ENCODE measurements at places on chromosomes 5 and 9. TPM values are rescaled to one million over a fixed set of nuclear protein-coding genes. Genes with fewer than 3 reads are reported as not detected.

Gene CAMK2A
- 39.5 TPM for polyA plus RNA-seq

Gene MPDZ
- 21.8 TPM for polyA plus RNA-seq

Gene SURF2
- 15.7 TPM for polyA plus RNA-seq

Gene NMRK1
- polyA plus RNA-seq: 24.6 TPM

Gene PTPDC1
- 7.3 TPM for polyA plus RNA-seq

Gene POU5F2
- 0.14 TPM for polyA plus RNA-seq

Gene PAEP
- polyA plus RNA-seq: not detected

Gene HBEGF
- 4.3 TPM for polyA plus RNA-seq

Gene BSPRY
- 54.2 TPM for polyA plus RNA-seq

Gene PSAT1
- polyA plus RNA-seq: 71.8 TPM

Gene IL33
- 11.8 TPM for polyA plus RNA-seq

Gene SLCO6A1
- not detected for polyA plus RNA-seq

Gene TXNDC8
- polyA plus RNA-seq: not detected

Gene ARID3C
- not detected for polyA plus RNA-seq

Gene NMUR2
- polyA plus RNA-seq: not detected

Gene SHISAL2B
- polyA plus RNA-seq: not detected

Gene PTGDS
- 135 TPM for polyA plus RNA-seq

Gene MARCOL
- not detected for polyA plus RNA-seq

Gene UBAC1
- polyA plus RNA-seq: 16.3 TPM

Gene NR4A3
- polyA plus RNA-seq: 3.0 TPM

Gene ARSI
- polyA plus RNA-seq: not detected

Gene PANK3
- 17.7 TPM for polyA plus RNA-seq

Gene PRR7
- not detected for polyA plus RNA-seq

Gene ATG12
- polyA plus RNA-seq: 73.6 TPM

Gene FUT7
- not detected for polyA plus RNA-seq

Gene C6
- polyA plus RNA-seq: not detected

Gene CCDC180
- polyA plus RNA-seq: 2.2 TPM

Gene SH3GL2
- 328 TPM for polyA plus RNA-seq

Gene PCDHGB2
- polyA plus RNA-seq: 0.08 TPM

Gene AGXT2
- not detected for polyA plus RNA-seq

Gene PDE8B
- polyA plus RNA-seq: 21.6 TPM

Gene DNM1
- polyA plus RNA-seq: 35.0 TPM

Gene SETX
- polyA plus RNA-seq: 33.8 TPM

Gene NKD2
- polyA plus RNA-seq: 0.48 TPM

Gene NXNL2
- not detected for polyA plus RNA-seq

Gene PLPP7
- polyA plus RNA-seq: 5.1 TPM

Gene CORO2A
- polyA plus RNA-seq: not detected

Gene PRRX2
- not detected for polyA plus RNA-seq

Gene ITK
- not detected for polyA plus RNA-seq

Gene SNX2
- 333 TPM for polyA plus RNA-seq

Gene TAS2R1
- not detected for polyA plus RNA-seq

Gene SAXO1
- polyA plus RNA-seq: not detected
